ENCODE measurements at places on chromosomes 2 and 18. TPM values are rescaled to one million over a fixed set of nuclear protein-coding genes. Genes with fewer than 3 reads are reported as not detected.

DNA sequence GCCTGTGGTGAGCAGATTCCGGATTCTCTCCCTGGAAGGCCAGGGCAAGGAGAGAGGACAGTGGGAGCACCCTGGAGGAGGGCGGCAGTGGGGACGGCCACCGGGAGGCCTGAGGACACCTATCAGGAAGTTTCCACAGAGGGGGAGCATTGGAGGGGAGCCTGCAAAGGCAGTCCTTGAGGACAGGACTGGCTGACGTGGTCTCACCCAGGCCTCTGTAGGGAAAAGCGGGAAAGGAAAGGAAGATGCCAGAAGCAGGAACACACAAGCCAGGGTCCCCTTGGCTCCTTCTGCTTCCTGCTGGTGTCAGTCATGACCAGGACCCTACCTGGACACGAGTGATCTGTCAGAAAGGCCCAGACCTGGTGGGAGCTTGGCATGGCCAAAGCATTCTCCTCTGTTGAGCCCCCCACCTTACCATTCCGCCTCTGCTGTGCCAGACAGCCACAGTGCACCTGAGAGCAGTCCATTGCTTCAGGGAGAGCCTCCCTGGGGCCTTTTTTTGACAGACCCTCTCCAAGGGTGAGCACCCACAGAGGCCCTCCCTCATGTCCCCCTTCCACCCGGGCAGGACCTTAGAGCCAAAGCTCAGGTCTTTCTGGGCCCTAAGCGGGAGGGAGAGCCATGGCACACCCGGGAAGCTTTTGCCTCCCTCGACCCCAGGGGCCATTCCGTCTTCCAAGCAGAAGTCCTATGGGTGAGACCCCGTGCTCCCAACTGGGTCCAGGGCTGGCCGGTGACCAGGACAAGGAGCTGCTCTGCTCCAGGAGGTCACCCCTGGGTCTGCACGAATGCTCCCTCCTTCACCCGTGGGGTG is 333.1 kb downstream of the DYSF start:
- DNase-seq = no peak

DNA sequence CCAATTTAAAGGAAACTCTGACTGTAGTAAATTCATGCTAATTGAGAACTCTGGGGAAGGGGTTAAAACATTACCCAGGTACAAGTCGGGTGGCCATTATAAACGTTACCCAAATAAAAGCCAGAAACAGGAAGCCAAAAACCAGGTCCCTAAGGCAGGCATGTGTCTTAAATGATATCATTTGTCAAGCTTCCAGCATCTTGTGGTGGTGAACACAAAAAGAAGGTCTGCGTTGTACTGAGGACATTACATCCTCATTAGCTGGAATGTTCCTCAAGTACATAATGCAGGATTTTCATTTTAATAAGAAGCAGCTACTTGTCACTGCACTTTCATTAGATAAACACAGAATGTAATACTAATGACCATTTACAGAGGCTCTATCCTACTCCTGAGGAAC is 10.9 kb downstream of the PTGR3 start:
- no peak for DNase-seq

DNA sequence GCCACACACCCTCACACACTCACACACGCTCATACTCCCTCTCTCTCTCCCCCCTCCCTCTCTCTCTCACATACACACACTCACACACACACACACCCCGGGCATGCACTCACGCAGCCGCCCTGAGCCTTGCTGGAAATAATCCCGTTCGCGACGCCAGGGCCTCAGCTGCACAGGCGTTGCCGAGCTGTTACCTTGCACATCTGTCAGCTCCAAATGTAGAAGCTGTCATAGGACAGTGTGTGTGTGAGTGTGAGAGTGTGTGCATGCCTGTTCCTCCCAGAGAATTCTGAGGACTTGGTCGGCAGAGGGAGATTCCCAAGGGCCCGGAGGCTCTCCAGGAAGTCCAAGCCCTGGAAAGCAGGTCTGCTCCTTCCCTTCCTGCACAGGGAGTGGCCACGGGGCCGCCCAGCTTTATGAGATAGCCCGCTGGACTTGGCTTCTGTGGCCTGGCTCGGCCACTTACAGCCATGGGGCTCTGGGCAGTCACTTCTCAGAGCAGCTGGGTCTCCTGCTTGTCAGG is 8.6 kb downstream of the SPR start:
- peak; percentile 51 for DNase-seq

SLC9A4 gene
- 0.13 TPM for total RNA-seq

CTAGE1 gene
- total RNA-seq = under 0.01 TPM

DNA sequence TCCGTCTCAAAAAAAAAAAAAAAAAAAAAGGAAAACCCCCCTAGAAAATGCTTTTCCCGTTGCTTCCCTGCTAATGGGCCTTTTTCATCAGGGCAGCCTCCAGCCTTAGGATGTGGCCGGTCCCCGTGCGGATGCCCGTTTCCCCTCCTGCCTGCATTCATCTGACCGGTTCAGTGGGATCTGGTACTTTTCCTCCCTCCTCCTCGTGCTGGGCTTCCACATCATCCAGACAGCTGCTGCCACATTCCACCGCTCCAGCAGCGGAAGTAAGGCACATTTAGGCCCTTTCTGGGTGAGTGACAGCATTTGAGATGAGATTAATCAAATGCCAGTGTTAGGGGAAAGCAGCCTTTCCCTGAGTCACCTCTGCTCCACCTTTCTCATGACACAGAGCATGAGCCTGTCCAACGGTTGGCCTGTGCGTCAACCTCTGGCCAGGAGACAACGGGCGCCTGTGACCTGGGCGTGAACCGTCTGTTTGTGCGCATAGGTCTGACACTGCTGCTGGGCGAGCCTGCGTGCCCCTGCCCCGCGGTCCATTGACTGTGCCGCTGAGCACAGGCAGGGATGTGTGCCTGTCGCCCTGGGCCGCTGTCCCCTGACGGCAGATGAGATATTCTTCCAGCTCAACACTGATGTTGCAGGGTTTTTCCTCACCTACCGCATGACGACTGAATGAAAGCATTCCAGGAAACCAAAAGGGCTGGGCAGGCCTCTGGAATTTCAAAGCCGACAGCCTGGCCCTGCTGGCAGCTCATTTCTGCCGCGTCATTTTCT is 174.0 kb downstream of the TGIF1 start:
- DNase-seq = peak; percentile 96

GRCh38 chr2:162232671-162233070 is 10.6 kb downstream of the FAP start:
- no peak for DNase-seq

- DNase-seq = no peak
Observed at GRCh38 chr2:2582998-2583545, 252.0 kb upstream of the MYT1L start.

YPEL5 gene
- total RNA-seq = 84.2 TPM

DNA sequence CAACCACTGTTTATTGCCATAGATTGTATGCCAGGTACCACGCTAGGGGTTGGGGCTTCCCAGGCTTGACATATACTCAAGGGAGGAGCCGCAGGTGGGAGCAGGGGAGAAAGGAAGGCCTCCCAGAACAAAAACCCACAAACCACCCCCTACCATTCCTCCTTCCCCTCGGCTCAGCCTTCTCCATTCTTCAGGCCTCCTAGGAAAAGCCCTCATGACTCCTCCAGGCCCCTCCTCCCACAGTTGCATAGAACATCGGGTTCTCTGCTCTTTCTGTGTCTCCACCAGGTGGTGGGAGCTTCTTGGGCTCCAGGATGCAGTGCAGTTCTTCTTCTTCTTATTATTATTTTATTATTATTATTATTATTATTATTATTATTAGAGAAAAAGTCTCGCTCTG is 80.3 kb downstream of the ZFP36L2 start:
- DNase-seq = no peak

DNA sequence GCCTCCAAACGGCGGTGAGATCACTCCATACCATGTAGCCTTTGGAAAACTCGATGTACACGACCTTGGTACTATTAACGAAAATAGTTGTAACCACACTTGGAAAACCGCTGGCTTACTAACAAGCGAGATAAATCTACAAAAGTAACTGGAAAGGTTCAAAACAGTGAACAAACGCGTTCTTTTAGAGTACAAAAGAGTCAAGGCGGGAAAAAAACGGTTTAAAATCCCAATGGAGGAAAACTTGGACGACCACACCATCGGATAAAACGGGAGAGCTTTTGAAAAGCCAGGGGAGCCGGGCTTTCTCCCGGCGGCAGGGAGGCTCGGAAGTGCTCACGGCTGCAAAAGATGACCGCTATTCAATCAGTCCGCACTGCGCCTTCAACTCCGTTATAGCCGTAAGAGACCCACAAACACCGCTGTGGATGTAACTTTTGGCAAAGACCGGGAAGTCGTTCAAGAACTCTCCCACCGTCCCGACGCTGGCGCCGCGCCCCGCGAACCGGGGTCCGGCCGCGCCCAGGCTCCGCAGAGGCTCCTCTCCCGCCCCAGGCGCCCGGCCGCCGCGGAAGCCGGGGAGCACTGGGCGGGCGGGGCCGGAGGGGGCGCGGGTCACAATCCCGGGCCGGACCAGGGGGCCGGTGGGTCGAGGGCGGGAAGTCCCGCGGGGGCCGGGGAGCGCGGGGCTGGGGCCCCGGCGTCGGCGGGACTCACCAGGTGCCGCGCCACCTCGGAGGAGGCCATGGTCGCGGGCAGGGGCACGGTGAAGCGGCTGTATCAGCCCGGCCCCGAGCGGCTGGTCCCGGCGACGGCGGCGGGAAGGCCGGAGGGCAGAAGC is 465 bp downstream of the SEPTIN10 start:
- peak; percentile 39 for DNase-seq

MERTK gene
- 3.9 TPM for total RNA-seq

GRCh38 chr18:52275817-52276216 is 64.2 kb upstream of the DCC start:
- DNase-seq = no peak

GRCh38 chr2:147851244-147851930 is 6.6 kb downstream of the ACVR2A start:
- no peak for DNase-seq

CCDC121 gene
- total RNA-seq = 0.79 TPM

DNA sequence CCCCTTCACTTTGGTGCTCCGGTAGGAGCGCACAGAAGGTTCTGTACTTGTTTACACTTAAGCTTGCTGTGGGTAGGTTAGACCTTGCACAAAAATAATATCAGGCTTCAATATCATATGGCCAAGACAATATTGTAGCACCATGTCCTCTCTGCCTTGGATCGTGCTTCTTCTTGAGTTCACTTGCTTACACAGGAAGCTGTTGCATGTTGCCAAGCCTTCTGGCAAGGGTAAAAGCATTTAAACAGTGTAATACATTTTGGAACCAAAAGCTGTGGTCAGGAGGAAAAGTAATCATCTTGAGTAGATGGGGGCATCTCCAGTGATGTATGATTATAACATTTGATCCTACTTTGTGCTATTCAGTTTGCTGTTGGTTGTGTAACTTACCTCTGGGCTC is 197.5 kb downstream of the LTBP1 start:
- no peak for DNase-seq

DNA sequence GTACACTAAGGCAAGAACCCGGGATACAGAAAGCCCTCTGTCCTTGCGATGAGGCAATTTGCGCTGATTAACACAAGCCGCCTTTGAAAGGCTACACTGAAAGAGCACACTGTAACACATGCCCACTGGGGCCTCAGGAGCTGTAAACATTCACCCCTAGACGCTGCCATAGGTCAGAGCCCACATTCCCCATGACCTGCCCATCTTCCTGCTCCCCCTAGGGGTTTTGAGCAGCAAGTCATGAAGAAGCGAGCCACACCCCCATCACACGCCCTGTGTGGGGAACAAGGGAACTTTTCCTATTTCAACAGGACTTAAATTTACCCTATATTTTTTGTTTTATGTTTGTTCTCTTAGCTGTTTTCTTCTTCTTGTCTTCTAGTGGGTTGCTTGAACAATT is 47.8 kb upstream of the SLC4A10 start:
- DNase-seq = no peak

- no peak for DNase-seq
Observed at GRCh38 chr18:62953663-62954062, 238.3 kb downstream of the PHLPP1 start.

- DNase-seq = peak; percentile 22
Observed at GRCh38 chr2:116510117-116510671, 1304.3 kb upstream of the DDX18 start.

ANO7 gene
- 0.13 TPM for total RNA-seq

DNA sequence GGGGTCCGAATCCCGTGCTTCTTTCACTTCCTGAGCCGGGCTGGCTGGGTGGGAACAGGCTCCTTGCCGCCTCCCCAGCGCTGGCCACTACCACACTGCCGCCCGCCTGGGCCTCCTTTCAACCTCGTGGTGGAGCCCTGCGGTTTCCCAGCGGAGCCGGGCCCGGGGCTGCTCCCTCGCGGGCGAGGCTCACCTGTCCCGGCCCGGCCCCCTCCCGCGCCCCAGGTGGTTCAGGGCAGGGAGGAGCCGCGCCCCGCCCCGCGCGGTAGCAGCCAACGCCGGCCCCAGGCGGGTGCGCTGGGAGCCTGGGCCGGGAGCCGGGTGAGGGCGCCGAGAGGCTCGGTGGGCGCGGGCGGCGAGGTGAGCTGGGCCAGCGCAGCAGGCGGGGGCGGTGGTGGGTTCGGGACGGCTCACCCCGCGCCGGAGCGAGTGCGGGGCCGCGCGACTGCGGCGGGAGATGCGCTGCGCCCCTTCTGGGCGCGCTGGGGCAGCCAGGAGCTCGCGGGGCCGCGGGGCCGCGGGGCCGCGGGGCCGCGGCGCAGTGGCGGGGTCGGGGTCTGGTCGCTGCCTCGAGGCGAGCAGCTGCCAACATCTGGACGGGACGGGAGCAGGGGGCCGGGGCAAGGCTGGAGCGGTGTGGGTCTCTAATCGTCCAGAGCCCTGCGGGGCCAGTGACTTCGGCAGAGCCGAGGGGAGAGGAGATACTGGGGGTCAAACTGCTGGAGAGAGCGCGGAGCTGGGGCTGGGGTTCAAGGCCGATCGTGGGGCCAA is at the start of gene LYPD6B:
Gene LYPD6B (plus strand): TSS at position 258 of the 771 bp plus-strand sequence. CDS start 92,250 bp downstream, outside the sequence.
- no peak for DNase-seq

GRCh38 chr2:70959851-70960832 is 18.3 kb upstream of the ANKRD53 start:
- DNase-seq = no peak

DNA sequence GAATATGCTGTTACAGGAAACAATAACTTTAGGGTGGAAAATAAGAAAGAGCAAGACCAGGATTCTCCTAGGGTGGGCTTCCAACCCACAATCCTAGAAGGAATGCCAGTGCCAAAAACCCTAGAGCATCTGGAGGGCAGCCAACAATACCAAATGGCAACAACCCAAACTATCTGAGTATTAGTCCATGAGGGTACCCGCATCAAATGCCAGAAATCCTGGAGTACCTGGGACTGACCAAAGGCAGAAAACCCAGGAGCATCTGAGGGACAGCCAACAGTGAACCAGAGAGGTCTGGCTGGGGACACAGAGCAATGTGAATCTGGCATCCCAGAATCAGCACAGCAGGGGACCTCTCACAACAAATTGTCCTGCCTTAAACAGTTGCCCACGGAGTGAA is 126.3 kb downstream of the SCG2 start:
- no peak for DNase-seq

TNFRSF11A gene
- under 0.01 TPM for total RNA-seq

GRCh38 chr2:43950383-43951008 is 45.3 kb downstream of the LRPPRC start:
- peak; percentile 54 for DNase-seq
